ENCODE measurements at places on chromosomes 12 and 14. TPM values are rescaled to one million over a fixed set of nuclear protein-coding genes. Genes with fewer than 3 reads are reported as not detected.

- no peak overlapping the region for H3K4me3 ChIP-seq
- H3K27me3 ChIP-seq = no peaks in the 10 kb centered on the region
- H3K4me1 ChIP-seq = peaks cover 37% of the 10 kb centered on the region
- peak; percentile 34 for DNase-seq
- H3K36me3 ChIP-seq = peaks cover 11% of the 10 kb centered on the region
Measured at GRCh38 chr14:68968051-68968450, 11.1 kb downstream of the ACTN1 start.

DNA sequence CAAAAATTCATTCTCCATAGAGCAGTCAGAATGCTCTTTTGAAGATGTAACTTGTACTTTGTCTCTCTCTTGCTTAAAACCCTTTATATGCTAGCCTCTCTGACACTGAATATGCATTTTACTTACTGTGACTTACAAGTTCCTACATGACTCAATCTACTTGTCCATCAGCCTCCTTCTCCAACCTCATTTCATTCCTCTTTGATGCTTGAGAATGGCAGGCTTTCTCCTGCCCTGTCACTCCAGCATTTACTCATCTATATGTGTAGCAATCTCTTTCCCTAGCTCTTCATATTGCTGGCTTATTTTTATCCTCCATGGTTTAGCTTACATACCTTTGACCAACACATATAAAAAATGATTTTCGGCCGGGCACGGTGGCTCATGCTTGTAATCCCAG lies 561.9 kb downstream of the CCER1 start:
- no peaks in the 10 kb centered on the region for H3K27me3 ChIP-seq
- no peak for DNase-seq
- no peaks in the 10 kb centered on the region for H3K36me3 ChIP-seq
- no peak overlapping the region for H3K4me3 ChIP-seq
- no peak overlapping the region for H3K27ac ChIP-seq

DNA sequence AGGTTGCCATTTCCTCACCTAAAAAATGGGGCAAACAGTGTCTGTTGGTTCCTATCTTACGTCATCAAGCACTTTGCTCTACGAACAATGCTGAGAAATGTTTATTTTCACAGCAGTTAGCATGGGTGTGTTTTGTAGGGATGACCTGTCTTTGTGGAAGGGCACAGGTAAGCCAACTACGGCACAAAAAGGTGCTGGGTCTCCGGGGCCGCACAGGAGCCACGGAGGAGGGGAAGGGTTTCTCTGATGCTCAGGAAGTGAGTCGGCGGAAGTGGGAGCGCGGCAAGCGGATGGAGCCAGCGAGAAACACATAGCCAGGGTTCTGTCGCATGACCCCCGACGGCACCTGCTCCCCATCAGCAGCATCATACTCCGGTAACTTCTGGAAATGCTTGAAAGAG lies 65.6 kb upstream of the TCL1B start:
- no peak for DNase-seq
- H3K36me3 ChIP-seq = no peaks in the 10 kb centered on the region
- peak overlapping the region; percentile 1 for H3K27ac ChIP-seq
- no peaks in the 10 kb centered on the region for H3K4me1 ChIP-seq
- peaks cover 5% of the 10 kb centered on the region for H3K27me3 ChIP-seq
- peak overlapping the region; percentile 46 for H3K4me3 ChIP-seq

Gene VASH1
- 2.6 TPM for total RNA-seq

DNA sequence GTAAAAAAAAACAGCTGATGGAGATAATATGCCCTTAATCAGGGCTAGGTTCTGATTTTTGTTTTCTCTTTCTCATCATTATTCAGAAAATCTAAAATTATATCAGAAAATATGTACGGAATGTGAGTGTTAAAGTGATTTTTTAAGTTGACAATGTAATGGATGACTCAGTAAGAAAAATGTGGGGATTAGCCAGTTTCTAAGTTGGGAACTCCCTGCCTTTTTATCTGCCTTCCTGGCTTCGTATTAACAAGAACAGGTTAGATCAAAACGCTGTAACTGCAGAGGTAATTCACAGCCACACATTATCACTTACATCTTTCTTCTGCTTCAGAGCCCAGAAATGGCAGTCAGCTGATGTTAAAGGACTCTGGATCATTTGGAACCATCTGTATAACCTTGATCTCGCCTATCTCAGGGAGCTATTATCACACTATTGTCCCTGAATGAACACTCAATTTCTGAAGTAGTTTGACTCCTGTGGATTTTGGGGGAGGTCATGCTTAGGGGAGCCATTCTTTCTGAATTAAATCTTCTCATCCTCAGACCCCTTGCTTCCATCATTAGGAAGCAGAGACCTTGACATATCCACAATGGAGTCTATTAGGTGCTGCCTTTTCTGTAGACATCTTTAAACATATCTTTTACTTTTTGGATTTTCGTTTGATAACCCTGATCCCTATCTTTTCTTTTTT lies 135.7 kb upstream of the SLC16A7 start:
- no peak overlapping the region for H3K27ac ChIP-seq
- H3K36me3 ChIP-seq = no peaks in the 10 kb centered on the region
- no peaks in the 10 kb centered on the region for H3K4me1 ChIP-seq

DNA sequence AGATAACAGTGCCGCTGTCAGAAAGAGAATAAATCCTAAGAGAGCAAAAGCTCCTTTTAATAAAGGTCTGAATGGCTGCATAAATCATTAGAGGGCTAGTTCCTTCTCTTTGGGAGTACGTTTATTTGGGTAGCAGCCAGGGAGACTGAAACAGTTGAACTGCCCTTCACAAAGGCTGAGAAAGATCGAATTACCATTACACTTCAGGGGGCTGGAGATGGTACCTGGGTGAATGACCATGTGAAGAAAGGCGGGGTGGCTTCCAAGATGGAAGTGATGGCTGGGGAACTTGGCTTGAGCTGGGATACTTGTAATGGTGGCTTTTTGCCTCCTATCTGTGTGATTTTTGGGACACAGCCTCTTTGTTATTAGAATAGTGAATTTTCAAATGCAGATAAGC lies 1.7 kb upstream of the FGD4 start:
- no peak for DNase-seq
- H3K27me3 ChIP-seq = peaks cover 33% of the 10 kb centered on the region
- H3K4me3 ChIP-seq = no peak overlapping the region
- peaks cover 2% of the 10 kb centered on the region for H3K36me3 ChIP-seq
- peaks cover 10% of the 10 kb centered on the region for H3K4me1 ChIP-seq

GRCh38 chr12:28026701-28027100 lies 54.2 kb upstream of the PTHLH start:
- H3K27ac ChIP-seq = no peak overlapping the region
- no peak for DNase-seq
- H3K36me3 ChIP-seq = no peaks in the 10 kb centered on the region

- H3K4me3 ChIP-seq = no peak overlapping the region
- no peak for DNase-seq
- no peaks in the 10 kb centered on the region for H3K36me3 ChIP-seq
Measured at GRCh38 chr12:40525054-40525453, 167.2 kb upstream of the CNTN1 start.

Gene HOTAIR
- total RNA-seq = not detected

DNA sequence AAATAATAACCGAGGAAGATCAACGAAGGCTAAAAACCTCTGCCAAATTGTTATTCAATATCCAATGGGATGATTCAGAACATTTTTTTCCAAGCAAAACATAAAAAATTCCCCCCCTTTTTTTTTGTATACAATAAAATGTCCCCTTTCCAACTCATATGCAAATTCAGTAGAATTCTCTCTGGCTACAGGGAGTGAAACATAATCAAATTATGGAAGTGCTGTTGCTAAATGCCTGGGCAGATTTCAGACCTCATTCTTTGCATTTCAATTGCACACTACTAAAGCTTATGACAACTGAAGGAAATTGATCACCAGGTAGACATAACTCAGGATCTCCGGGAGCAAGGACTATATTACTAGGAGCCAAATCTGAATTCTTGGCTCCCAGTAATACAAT lies 51.0 kb downstream of the LMNTD1 start:
- no peak overlapping the region for H3K27ac ChIP-seq
- no peaks in the 10 kb centered on the region for H3K36me3 ChIP-seq
- H3K27me3 ChIP-seq = peaks cover 3% of the 10 kb centered on the region
